Left ventricle myocardium inferior (tissue), 1 donor: ENCODE measurements at places on chromosomes 4 and X. TPM values are rescaled to one million over a fixed set of nuclear protein-coding genes. Genes with fewer than 3 reads are reported as not detected.

The GPM6B gene
- 4.5 TPM for total RNA-seq

The APBB2 gene
- 23.5 TPM for total RNA-seq

The SRPK3 gene
- total RNA-seq = 52.8 TPM

The TLR10 gene
- not detected for total RNA-seq

The TECRL gene
- total RNA-seq = 1,086 TPM

The SORCS2 gene
- total RNA-seq = 1.2 TPM

The SLC6A14 gene
- not detected for total RNA-seq

DNA sequence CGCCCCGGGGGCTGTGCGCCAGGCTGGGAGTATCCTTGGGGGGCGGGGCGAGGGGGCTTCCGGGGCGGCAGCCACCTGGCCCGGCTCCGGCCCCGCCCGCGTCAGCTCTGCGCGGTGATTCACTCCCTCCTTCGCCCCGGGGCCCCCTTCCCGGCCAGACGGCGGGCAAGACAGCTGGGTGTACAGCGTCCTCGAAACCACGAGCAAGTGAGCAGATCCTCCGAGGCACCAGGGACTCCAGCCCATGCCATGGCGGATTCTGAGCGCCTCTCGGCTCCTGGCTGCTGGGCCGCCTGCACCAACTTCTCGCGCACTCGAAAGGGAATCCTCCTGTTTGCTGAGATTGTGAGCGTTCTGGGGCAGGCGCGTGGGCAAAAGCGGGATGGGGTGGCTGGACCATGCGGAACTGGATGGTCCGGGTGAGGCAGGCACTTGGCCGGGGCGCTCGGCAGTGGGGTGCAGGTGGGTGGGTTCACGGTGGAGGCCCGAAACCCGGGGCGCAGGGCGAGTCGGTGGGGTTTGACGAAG is at the start of gene PLP2:
Gene PLP2 (plus strand): TSS at position 147 of the 528 bp plus-strand sequence. CDS start 103 bp downstream, at position 250.
- H3K4me1 ChIP-seq = peaks cover 17% of the 10 kb centered on the region
- no peaks in the 10 kb centered on the region for H3K27me3 ChIP-seq
- DNase-seq = peak; percentile 52

- no peaks in the 10 kb centered on the region for H3K36me3 ChIP-seq
- H3K4me3 ChIP-seq = no peak overlapping the region
- no peaks in the 10 kb centered on the region for H3K27me3 ChIP-seq
- no peak for DNase-seq
- H3K27ac ChIP-seq = no peak overlapping the region
Observed at GRCh38 chrX:149846789-149847188, 34.2 kb upstream of the MAGEA8 start.

DNA sequence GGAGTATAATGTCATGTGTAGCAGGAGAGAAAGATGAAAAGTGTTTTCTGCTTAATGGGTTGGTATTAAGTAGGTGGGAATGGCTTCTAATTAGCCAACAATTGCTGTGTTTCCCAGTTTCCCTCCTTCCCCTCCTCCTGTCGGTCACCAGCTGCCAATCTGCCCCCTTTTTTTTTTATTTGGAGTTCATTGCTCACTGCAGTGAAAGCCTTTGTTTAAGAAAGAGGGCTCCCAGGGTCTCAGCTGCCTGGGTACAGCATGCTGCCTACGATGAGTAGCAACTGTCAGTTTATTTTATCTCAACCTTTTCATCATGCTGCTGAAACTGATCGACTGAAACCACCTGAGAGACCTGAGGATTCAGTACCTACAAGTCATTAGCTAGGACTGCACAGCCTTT is 149.0 kb downstream of the POU4F2 start:
- H3K27me3 ChIP-seq = no peaks in the 10 kb centered on the region
- H3K4me3 ChIP-seq = no peak overlapping the region
- DNase-seq = no peak
- H3K36me3 ChIP-seq = no peaks in the 10 kb centered on the region

DNA sequence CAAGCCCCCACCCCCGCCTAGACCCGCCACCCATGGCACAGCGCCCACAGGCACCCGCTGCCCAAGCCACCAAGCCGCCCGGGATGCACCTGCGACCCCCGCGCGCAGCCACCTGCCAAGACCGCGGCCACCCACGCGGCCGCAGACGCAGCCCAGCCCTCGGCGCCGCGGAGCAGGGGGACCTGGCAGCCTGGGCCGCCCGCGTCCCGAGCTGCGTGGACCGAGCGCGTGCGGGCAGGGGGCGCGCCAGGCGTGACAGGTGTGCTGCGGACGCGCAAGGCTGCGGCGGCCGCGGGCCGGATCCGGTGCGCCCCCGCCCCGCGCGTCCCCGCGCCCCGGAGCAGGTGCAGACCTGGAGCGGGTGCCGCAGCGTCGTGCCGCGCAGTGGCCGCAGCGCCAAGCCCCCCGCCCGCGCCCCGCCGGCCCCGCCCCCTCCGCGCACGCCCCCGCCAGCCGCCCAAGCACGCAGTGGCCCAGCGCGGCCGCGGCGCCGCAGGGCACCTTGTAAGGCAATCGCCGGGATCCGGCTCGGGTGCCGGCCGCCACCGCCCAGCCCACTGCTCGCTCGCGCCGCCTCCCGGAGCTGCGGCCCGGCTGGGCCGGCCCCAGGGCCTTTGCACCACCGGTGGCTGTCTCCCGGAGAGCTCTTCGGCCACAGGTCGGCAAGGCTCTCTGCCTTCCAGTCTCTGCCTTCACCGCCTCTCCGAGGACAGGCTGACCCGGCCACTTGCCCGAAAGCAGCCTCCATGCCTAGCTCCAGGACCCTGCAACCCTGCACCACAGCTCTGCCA is at the start of gene PNCK:
Gene PNCK (minus strand): TSS at position 386 of the 791 bp plus-strand sequence. CDS start 737 bp downstream, outside the sequence.
- no peak for DNase-seq
